ENCODE measurements at places on chromosomes 1 and 21.

DNA sequence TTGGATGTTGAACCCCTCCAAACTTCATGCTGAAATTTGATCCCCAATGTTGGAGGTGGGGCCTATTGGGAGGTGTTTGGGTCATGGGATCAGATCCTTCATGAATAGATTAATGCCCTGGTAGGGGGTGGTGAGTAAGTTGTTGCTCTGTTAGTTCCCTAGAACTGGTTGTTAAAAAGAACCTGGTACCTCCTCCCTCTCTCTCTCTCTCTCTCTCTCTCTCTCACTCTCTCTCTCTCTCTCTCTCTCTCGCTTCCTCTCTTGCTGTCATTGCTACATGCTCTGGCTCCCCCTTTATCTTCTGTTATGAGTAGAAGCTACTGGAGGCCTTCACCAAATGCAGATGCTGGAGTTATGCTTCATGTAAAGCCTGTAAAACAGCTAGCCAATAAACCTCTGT lies 498.2 kb upstream of the NR5A2 start:
- no peak for DNase-seq

- no peak for DNase-seq
Observed at GRCh38 chr21:18000981-18001686, 182.0 kb upstream of the C21orf91 start.

GRCh38 chr1:210645582-210646257 lies 317.0 kb downstream of the HHAT start:
- no peak for DNase-seq

DNA sequence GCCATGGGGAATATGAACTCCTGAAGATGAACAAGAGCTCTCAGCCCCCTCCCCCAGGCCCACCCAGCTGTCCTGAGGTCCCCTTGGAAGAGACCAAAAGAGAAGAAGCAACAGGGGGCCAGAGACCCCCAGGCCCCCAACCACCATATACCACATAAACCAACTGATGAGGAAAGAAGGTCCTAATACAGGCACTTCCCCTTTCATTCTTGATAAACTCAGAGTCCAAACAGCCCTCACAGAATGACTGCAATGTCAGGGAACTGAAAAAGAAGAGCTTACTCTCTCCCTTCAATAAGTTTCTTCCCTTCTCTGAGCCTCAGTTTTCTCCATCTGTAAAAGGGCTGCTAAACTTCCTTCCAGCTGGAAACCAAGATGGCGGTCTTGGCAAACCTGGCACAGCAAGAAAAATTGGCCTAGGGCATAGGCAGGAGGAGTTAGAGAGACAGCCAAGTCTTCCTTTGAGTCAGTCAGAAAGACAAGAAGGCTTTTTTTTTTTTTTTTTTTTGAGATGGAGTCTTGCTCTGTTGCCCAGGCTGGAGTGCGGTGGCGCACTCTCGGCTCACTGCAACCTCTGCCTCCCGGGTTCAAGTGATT lies 90.5 kb downstream of the VWA5B1 start:
- no peak for DNase-seq

DNA sequence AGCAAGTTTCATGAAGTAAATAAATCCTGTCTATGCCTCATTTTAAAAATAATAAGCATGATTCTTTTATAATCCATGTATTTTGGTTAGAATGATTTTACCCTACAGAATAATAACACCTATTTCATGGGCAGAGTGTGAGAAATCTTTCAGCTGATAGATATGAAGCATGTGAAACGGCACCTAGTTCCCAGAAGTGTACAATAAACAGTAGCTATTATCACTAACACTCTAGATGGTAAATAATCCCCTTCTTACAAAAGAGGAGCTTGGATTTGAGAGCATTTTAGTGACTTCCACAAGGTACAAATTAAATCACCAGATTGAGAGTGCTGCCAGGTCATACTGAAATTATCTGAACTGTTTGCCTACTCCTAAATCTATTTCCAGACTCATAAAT lies 95.3 kb upstream of the NRIP1 start:
- no peak for DNase-seq

- no peak for DNase-seq
Observed at GRCh38 chr21:31693222-31693621, 33.7 kb downstream of the SOD1 start.

DNA sequence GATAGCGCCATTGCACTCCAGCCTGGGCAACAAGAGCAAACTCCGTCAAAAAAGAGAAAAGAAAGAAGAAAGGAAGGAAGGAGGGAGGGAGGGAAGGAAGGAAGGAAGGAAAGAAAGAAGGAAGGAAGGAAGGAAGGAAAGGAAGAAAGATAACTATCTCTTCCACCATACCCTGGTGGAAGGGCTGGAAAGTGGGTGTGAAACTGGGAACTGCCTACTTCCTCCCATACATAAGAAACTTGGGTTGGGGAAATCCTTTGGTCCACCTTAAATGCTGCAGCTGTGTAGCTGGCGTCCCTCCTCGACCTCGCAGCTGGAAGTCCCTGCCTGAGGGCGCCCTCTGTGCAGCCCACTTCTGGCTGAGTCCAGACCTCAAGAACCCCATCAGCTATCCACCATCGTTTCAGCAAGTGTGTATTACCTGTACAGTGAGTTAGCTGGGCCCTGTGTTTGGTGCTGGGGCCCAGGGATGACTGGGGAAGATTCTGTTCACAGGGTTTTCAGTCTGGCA lies 4.6 kb upstream of the FAM167B start:
- no peak for DNase-seq

GRCh38 chr1:169124459-169124858 lies 18.0 kb downstream of the ATP1B1 start:
- peak; percentile 82 for DNase-seq

- DNase-seq = peak; percentile 20
Observed at GRCh38 chr1:55472784-55473183, 257.6 kb upstream of the USP24 start.

DNA sequence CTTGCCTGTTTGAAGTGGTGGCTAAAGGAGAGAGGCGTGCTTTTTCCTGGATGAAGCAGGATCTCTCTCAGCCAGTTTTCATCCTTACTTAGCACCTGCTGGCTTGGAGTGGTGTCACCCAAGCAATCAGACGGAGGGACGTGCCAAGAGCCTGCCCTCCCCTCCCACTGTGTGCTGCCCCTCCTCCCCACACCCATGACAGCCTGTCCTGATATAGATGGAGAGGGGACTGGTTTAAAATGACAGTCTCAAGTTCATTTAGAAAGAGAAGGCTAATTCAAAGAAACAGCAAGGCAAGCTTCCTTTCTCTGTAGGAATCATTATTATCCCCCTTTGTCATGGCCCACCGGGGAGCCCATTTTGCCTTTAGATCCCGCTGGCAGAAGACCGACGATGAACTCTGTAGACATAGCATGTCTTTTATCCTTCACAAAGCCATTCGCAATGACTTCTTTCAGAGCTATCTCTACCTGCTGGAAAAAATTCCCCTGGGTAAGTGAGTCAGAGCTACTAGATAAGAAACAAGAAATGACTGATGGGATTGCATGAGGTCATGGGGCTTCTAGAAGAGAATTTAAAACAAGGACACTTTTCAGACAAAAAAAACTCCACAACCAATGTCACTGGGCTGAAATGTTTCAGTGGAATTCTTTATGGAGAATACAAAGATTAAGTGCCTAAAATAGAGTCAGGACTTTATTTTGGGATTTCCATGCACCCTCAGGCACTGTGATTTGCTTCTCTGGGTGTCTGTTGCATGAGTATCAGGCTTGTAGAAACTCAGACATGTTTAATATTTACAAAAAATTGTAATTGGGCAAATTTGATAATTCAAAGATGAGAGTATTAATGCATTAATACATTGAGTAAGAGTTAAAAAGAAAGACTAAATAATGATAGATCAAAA lies at the start of gene NTMT2:
NTMT2 (plus strand) TSS at position 190 of the 907 bp plus-strand sequence; CDS start at position 339, 149 bp downstream.
- DNase-seq = no peak

GRCh38 chr1:40382108-40382460 lies 8.6 kb downstream of the SMAP2 start:
- no peak for DNase-seq

Measured in HT-29 (cell line).